ENCODE measurements at places on chromosomes 1 and 21. TPM values are rescaled to one million over a fixed set of nuclear protein-coding genes. Genes with fewer than 3 reads are reported as not detected.

The APCS gene
- total RNA-seq = not detected

The LCE1C gene
- not detected for total RNA-seq

The MARK1 gene
- 1.2 TPM for total RNA-seq

The FAM151A gene
- total RNA-seq = not detected

The FGR gene
- 0.30 TPM for total RNA-seq

The TMPRSS15 gene
- total RNA-seq = not detected

The IGSF5 gene
- not detected for total RNA-seq

The WDR64 gene
- total RNA-seq = not detected

The VCAM1 gene
- 20.7 TPM for total RNA-seq

The TRABD2B gene
- 0.59 TPM for total RNA-seq

The KRTAP20-1 gene
- not detected for total RNA-seq

The IGSF21 gene
- total RNA-seq = not detected

The WNT9A gene
- total RNA-seq = 1.3 TPM

The SAMD13 gene
- total RNA-seq = 0.52 TPM

The SPRR2F gene
- total RNA-seq = not detected

The TINAGL1 gene
- total RNA-seq = 442 TPM

The PKP1 gene
- total RNA-seq = 0.30 TPM

The MX2 gene
- total RNA-seq = 3.3 TPM

The PPIAL4G gene
- not detected for total RNA-seq

The OR2L3 gene
- total RNA-seq = not detected

The TNFAIP8L2 gene
- not detected for total RNA-seq

The EFNA3 gene
- total RNA-seq = 3.1 TPM

The FCRLA gene
- 0.72 TPM for total RNA-seq

The TRIM63 gene
- total RNA-seq = 0.30 TPM

The LRRC8C gene
- 8.6 TPM for total RNA-seq

The ANKRD34A gene
- 0.98 TPM for total RNA-seq

The CFAP57 gene
- 0.30 TPM for total RNA-seq

The PCP4 gene
- total RNA-seq = not detected

The LAPTM5 gene
- total RNA-seq = 0.26 TPM

The XCL1 gene
- not detected for total RNA-seq

The TRIM67 gene
- total RNA-seq = 0.39 TPM

The MOB3C gene
- total RNA-seq = 13.2 TPM

The SFN gene
- total RNA-seq = 0.20 TPM

The RNF207 gene
- total RNA-seq = 11.1 TPM

The ATP5PB gene
- total RNA-seq = 209 TPM

The IQGAP3 gene
- 16.6 TPM for total RNA-seq

The SELENBP1 gene
- 59.5 TPM for total RNA-seq

The RAB13 gene
- 102 TPM for total RNA-seq

The RGS8 gene
- total RNA-seq = not detected

The TMEM201 gene
- total RNA-seq = 4.2 TPM

The IL12RB2 gene
- not detected for total RNA-seq

The PTP4A2 gene
- total RNA-seq = 327 TPM

The CELA2B gene
- total RNA-seq = not detected

The CFAP74 gene
- not detected for total RNA-seq

The RPE65 gene
- total RNA-seq = not detected

The PLPPR4 gene
- total RNA-seq = 46.9 TPM

The SLAMF6 gene
- not detected for total RNA-seq

The RCSD1 gene
- 0.13 TPM for total RNA-seq

The SIK1 gene
- 0.98 TPM for total RNA-seq

The PFKL gene
- 423 TPM for total RNA-seq

All from smooth muscle cell of the pulmonary artery (primary cell).